Activated CD4-positive, alpha-beta memory T cell treated with anti-CD3 and anti-CD28 coated beads for 36 hours (primary cell): ENCODE measurements at places on chromosomes 1 and 21. TPM values are rescaled to one million over a fixed set of nuclear protein-coding genes. Genes with fewer than 3 reads are reported as not detected.
A peak's percentile ranks its signal among the peaks of the same experiment; 100 is the strongest.

DNA sequence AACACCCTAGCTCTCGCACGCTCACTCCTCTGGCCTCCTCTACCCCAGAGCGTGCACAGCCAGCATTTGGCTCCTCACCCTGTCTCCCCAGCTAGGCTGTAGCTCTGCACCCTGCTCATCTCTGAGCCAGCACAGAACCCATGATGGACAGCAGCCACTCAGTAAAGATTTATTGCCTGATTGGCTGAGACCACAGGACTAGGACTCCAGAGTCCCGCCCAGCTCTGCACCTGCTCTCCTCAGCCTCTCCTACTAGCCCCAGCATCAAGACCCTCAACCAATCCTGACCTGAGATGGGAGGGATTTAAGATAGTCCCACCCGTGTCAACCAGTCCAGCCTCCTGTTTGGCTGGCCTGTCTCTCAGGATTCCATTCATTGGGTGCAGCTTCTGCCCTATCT is 9.3 kb downstream of the C1QB start:
- DNase-seq = no peak
- no peak overlapping the region for H3K27ac ChIP-seq
- no peaks in the 10 kb centered on the region for H3K36me3 ChIP-seq

GRCh38 chr21:39715804-39716397 is 29.1 kb upstream of the IGSF5 start:
- DNase-seq = peak; percentile 43
- no peak overlapping the region for H3K4me3 ChIP-seq
- peaks cover 1% of the 10 kb centered on the region for H3K27me3 ChIP-seq
- no peaks in the 10 kb centered on the region for H3K4me1 ChIP-seq
- no peak overlapping the region for H3K27ac ChIP-seq

- H3K36me3 ChIP-seq = no peaks in the 10 kb centered on the region
- no peaks in the 10 kb centered on the region for H3K4me1 ChIP-seq
- no peaks in the 10 kb centered on the region for H3K27me3 ChIP-seq
- H3K4me3 ChIP-seq = no peak overlapping the region
- no peak overlapping the region for H3K27ac ChIP-seq
- no peak for DNase-seq
Measured at GRCh38 chr1:101929343-101929742, 67.4 kb downstream of the OLFM3 start.

DNA sequence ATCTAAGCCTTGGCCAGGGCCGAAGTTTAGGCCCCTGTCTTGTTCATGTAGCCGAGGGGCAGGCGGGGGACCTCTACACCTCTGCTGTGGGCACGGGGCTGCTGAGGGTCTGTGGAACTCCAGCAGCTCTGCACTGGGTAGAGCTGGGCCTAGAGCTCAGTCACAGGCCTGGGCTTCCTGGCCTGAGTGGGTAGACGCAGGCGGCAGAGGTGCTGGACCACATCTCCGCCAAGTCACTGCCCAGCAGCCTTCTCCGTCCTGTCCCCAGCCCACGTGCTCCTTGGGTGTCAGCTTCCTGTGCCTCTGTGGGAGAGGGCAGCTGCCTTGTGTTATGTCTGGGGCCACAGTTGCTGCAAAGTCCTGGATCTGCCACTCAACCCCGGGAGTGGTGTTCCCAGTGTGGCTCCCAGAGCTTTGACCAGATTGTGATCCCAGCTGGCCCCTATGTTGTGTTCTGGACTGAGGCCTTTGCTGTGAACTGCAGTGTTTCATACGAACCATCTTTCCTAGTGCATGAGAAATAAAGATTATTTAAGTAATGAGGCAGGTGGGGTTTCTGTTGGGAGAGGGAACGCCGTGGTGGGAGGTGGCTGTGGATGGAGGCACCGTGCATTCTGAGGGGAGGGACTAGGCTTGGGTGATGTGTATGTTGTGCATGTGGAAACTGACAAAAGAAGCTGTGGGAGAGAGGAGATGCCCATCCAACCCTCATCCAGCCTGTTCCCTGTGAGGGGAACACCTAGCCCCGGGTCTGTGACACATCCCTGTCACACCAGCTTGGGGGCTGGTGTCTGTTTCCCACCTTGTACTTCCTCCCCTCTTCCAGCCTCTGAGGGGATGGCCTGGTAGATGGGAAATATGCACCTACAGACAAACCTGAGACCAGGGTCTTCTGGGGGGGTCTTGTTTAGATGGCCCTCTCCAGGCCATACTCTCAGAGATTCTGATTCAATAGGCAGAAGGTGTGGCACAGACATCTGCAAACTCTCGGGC is 12.2 kb downstream of the AMPD2 start:
- DNase-seq = no peak
- no peaks in the 10 kb centered on the region for H3K27me3 ChIP-seq

DNA sequence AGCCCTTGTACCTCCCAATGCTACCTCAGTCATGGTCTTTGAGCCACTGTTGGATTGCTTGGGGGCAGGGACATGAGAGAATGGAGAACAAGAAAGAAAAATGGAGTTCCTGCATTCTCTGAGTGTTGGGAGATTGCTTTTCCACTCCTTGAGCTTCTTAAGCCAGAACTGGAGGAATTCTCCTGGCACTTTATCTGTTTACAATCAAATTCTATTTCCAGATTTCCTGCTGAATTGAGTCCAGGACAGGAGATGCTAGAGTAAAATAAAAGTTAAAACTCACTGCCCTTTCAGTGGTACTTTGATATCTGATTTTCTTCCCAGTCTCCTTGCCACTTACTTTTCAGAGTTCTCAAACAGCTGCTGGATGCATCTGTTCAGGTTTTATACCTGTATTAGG is 24.4 kb upstream of the DEPDC1 start:
- no peak for DNase-seq
- no peak overlapping the region for H3K27ac ChIP-seq
- H3K27me3 ChIP-seq = peaks cover 5% of the 10 kb centered on the region
- H3K36me3 ChIP-seq = no peaks in the 10 kb centered on the region

GRCh38 chr1:68211761-68212380 is 20.5 kb downstream of the WLS start:
- H3K4me3 ChIP-seq = no peak overlapping the region
- no peak overlapping the region for H3K27ac ChIP-seq
- H3K4me1 ChIP-seq = no peaks in the 10 kb centered on the region
- no peaks in the 10 kb centered on the region for H3K36me3 ChIP-seq

GRCh38 chr1:11466416-11466815 is 12.5 kb upstream of the DISP3 start:
- H3K27me3 ChIP-seq = peaks cover 5% of the 10 kb centered on the region
- H3K27ac ChIP-seq = no peak overlapping the region
- H3K4me1 ChIP-seq = no peaks in the 10 kb centered on the region
- no peaks in the 10 kb centered on the region for H3K36me3 ChIP-seq

DNA sequence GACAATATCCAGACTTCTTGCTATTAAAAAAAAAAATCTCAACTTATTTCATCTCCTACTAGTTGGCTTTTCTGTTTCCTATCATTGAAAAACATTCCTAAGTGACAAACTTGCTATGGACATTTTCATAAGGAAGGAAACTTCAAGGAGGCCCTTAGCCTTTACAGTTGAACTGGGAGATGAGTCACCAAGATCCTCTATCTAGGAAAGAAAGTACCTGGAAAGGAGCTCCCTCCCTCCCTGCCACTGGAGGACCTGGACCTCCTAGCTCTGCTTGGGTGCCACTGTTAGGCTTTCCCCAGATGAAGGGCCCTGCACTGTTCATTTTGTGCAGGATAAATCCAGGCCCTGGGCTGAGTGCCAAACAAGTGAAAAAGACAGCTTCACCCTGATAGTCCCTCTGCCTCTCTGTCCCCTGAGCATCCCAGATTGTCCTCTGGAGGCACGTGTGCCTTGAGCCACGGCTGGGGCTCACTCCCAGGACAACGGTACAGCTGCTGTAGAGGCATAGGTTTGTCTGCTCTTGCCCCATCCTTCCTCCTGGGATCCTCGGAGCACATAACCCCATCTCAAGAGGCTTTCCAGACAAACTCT is 40.2 kb upstream of the SOX13 start:
- no peak for DNase-seq
- no peaks in the 10 kb centered on the region for H3K4me1 ChIP-seq
- H3K36me3 ChIP-seq = no peaks in the 10 kb centered on the region
- H3K4me3 ChIP-seq = no peak overlapping the region
- H3K27ac ChIP-seq = no peak overlapping the region

DNA sequence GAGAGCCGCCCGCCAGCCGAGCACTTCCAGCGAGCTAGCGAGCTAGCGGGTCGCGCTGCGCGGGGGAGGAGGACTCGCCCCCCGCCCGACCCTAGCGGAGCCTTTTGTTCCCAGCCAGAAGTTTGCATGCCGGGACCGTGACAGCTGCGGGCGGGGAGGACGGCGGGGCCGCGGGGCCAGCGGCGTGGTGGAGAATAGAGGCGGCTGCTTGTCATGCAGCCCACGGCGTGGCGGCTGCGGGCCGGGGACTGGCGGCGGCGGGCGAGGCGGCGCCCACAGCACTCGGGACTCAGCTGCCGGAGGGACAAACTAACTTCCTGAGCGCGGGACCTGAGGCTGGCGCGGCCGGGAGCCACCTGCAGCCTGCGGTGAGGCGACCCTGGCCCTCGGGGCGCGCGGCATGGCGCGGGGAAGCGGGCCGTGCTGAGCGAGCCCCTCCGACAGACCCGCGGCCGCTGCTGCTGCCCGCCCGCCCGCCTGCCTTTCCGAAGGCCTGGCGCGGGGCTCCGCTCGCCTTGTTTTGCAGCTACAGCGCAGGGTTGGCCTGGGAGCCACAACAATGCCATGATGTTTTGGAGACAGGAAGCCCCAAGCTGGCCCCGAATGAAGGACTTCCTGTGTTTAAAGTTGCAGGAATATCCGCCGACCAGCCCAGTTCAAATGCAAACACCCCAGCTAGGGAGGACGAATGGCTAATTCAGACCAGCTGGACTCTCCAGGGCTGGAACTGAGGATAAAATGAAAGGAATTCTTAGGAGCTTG is 82.2 kb upstream of the BMP8A start:
- peak overlapping the region; percentile 82 for H3K4me3 ChIP-seq
- no peak overlapping the region for H3K27ac ChIP-seq
- DNase-seq = peak; percentile 23
- H3K4me1 ChIP-seq = peaks cover 73% of the 10 kb centered on the region

The IL12RB2 gene
- total RNA-seq = 90.7 TPM

The PIK3C2B gene
- 46.4 TPM for total RNA-seq

The MYBPHL gene
- not detected for total RNA-seq

The GBP4 gene
- total RNA-seq = 26.5 TPM

The ZNF695 gene
- total RNA-seq = 0.74 TPM

The FRRS1 gene
- total RNA-seq = 0.64 TPM

The PADI1 gene
- total RNA-seq = not detected

The ALG14 gene
- total RNA-seq = 4.4 TPM

The RRP1 gene
- total RNA-seq = 42.7 TPM

The FAM72A gene
- 28.5 TPM for total RNA-seq

The PGLYRP3 gene
- total RNA-seq = not detected

The NPHS2 gene
- total RNA-seq = not detected

The PAQR6 gene
- total RNA-seq = 3.9 TPM

The KCNC4 gene
- 15.1 TPM for total RNA-seq
